ENCODE measurements at places on chromosomes 4 and X.

- no peak for DNase-seq
Measured at GRCh38 chr4:169665046-169665737, 44.8 kb downstream of the CLCN3 start.

GRCh38 chrX:150212672-150213480, 150.2 kb upstream of the MAMLD1 start:
- no peak for DNase-seq

DNA sequence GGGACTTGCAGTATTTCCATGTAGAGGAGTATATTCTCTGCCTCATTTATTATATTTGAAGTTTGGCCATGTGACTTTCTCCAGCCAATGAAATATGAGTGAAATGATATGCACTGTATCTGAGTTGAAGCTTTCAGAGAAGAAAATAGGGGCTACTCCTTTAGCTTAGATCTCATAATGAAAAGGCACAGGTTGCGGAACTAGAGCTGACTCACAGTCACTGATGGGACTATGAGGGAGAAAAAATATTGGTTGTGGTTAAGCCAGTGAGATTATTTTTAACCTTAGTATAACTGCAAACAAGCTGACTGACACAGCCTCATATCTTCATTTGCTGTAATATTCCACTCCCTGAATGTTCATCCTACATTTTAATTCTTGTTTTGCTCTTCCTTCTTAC, 1104.3 kb downstream of the RPA4 start:
- DNase-seq, result no peak

GRCh38 chr4:7185487-7186030, 6.8 kb upstream of the SORCS2 start:
- DNase-seq, result peak; percentile 50

DNA sequence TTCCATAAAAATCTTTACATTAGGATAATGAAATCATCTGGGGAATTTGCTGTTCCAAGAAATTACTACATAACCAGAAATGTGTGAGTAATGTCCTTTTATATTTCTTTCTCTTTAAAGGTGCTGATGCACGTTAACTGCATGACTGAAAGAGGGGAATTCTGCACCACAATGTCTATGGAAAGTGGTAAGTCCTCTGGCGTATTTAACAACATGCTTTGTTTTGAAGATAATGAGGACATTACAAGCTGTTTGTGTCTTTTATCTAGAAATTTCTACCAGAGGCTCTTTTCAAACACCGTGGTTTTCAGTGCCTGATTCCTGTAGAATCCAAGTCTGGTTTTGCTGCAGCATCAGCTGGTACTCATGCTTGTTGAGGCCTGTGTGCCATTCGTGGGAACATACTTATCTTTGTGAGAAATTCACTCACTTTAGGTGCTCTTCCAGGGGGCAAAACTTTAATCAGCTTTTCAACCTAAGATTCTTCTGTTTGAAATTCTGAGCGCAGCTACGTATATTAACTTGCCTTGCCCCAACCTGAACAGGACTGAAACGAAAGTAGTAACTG, 257.2 kb downstream of the PDHA2 start:
- no peak for DNase-seq

GRCh38 chr4:170651786-170652185, 562.0 kb upstream of the AADAT start:
- DNase-seq, result no peak

DNA sequence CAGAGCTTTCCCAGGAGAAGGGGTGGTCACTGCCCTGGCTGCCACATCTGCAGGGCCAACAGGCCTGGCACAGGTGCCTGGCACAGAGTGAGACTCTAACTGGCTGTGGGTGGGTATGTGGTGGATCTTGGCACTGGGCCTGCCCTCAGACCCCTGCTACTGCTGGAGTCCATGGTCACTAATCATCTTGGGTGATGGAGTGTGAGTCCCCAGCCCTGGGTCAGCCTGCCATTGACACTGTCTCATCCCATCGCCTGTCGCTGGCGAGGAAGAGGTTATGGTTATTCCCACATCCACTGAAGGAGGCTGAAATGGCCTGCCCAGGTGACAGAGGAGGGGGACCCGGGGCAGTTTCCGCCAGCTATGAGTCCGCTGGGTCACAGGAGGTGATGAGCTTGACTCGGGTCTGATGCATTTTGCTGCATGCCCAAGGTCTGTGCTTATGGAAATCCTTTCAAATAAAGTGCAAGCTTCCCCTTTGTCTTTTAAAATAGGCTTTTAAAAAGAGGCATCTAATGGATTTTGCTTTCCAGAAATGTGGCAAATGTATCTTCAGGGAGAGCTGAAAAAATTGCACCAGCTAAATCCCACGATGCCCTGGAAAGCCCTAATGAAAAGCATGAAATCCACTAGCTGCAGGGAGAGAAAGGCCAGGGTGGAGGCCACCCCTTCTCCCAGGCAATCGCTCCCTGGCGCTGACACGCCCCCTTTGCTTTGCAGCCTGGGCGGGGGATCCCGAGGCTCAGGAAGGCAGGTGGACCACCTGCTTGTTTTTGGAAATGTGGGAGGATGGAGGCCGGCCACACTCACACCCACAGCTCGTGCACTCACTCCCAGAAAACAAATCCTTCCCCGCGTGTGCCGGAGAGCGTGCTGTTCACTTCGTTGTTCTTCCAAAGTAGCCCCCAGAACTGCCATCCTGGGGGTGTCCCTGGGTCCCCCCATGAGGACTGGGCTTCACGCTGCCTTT, 54.9 kb downstream of the ABLIM2 start:
- no peak for DNase-seq

- no peak for DNase-seq
Measured at GRCh38 chrX:6262959-6263358, 34.3 kb upstream of the NLGN4X start.

GRCh38 chr4:27638163-27638915, 777.7 kb downstream of the STIM2 start:
- DNase-seq, result no peak

GRCh38 chr4:127741247-127741646, 11.0 kb downstream of the SLC25A31 start:
- no peak for DNase-seq

- no peak for DNase-seq
Measured at GRCh38 chr4:142416711-142417275, 429.3 kb downstream of the INPP4B start.

DNA sequence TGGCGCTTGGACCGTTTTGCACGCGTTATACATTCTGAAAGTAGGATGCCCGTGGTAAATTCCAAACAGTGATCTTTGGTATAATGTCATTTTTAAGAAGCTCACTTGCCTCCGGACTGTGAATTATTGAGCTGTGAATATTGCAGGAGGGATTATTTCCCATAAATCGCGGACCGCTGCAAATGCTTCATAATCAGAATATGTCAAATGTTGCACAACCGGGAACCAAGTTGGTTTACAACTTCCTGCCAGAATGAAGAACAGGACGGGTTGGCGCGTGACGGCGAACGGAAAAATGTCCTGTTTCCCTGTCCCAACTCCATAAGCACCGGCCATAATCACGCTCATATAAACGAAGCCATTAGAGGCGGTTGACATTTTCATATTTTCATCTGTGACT, 67.6 kb downstream of the SHOX start:
- no peak for DNase-seq

DNA sequence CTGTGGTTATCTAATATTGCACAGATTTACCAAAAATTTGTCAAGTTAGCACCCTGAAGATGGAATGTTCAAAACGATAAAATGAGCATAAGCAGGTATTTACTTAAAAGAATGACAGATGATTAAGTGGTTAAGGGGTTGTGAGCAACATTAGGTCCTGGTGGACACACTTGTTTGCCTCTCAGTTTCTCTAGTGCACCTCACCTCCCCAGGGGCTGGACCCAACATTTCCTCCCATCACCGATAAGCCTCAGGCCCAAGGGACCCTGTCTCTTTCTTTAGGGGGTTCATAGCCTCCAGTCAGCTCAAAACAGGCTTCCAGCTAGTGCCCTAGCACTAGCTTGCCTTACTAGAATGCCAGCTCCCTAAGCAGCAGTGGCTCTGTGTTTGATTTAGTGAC, 88.0 kb downstream of the ATP11C start:
- DNase-seq, result no peak

- no peak for DNase-seq
Measured at GRCh38 chr4:111813555-111814140, 331.6 kb upstream of the FAM241A start.

DNA sequence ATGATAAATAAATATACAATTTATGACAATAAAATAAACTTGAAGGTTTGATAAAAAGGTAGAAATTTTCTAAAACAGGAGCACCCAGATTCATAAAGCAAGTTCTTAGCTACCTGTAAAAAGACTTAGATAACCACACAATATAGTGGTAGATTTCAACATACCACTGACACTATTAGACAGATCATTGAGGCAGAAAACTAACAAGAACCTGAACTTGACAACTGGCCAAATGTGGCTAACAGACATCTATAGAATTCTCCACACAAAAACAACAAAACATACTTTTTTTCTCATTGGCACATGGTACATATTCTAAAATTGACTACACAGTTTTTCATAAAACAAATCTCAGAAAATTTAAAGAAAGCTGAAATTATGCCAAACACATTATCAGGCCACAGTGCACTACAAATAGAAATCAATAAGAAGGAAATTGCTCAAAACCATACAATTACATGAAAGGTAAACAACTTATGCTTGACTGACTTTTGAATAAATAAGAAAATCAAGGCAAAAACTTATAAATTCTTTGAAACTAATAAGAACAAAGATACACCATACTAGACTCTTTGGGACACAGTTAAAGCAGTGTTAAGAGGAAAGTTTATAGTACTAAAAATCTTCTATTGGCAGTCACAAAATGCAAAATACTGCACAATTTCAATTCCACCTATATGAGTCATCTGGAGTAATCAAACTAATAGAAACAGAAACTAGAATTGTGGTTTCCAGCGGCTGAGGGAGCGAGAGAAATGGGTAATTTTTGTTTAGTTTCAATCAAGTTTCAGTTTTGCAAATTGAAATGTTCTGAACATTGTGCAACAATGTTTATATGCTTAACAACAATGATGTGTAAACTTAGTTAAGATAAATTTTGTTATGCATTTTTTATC, 925.6 kb downstream of the SH3BGRL start:
- no peak for DNase-seq

GRCh38 chr4:81030981-81031791, 678 bp downstream of the BMP3 start:
- no peak for DNase-seq

- no peak for DNase-seq
Measured at GRCh38 chrX:14675500-14675899, 146.2 kb downstream of the GLRA2 start.

DNA sequence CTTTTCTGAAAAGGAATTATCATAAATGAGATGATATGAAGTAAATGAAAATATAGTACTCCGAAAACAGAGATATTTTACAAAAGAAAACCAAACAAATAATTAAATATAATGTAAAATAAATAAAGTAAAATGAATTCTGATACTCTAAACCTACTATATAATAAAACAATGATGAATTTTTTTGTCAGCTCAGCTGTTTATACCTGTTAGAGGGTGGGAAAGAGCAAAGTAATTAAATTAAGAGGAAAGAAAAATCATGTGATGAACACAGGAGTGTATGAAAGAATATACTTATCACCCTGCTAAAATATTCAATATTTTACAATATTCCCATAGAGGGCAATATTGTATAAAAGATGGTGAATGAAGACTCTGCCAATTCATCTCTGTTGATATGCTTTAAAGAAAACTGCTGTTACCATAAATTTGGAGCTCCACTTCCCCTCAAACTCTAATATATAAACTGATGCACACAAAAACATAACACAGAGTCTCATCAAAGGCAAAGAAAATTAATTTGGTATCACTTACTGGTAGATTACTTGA, 6.5 kb upstream of the NDST4 start:
- DNase-seq, result no peak

DNA sequence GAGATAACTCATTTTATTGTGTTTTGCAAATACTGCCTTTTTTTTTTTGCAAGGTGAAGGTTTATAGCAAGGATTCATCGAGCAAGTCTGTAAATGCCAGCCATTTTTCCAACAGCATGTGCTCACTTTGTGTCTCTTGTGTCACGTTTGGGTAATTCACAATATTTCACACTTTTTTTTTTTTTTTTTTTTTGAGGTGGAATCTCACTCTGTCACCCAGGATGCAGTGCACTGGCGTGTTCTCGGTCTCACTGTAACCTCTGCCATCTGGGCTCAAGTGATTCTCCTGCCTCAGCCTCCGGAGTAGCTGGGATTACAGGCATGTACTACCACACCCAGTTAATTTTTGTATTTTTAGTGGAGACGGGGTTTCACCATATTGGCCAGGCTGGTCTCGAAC, 1.9 kb downstream of the RNF4 start:
- DNase-seq, result no peak

DNA sequence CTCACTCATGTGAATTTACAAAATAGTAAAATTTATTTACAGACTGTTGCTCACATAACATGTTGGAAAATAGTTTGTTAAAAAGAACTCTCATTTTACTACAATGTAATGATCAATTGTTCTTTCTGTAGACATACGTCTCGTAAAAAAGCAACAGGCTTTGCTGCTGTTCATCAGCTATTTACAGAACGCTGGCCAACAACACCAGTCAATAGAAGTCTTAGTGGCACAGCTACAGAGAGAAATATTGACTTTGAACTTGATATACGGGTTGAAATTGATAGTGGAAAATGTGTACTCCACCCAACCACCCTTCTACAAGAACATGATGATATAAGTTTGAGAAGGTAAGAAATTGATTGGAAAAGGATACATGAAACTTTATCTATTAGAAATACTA, 47.6 kb upstream of the ADAD1 start:
- no peak for DNase-seq

GRCh38 chr4:6939761-6940743, 30.4 kb downstream of the TBC1D14 start:
- no peak for DNase-seq

- no peak for DNase-seq
Measured at GRCh38 chr4:40916880-40917279, 167.1 kb downstream of the NSUN7 start.

DNA sequence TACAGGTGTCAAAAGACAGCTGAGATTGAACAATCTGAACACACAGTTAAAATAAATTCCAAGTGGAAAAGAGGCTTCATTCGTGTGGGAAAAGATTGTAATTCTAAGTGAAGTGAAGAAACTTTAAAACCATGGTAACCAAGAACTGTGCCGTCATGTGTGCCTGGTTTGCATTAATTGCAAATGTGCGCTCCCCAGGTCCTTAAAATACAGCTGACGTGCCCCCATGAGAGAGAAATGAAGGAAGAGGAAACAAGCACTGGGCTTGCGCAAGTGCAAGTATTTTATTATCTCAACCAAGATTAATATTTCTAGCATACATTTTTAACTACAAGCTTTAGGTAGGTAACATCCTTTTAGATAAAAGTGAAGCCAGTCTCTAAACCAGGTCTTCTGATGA, 92.5 kb downstream of the PARM1 start:
- no peak for DNase-seq

- no peak for DNase-seq
Measured at GRCh38 chrX:149841929-149842328, 39.1 kb upstream of the MAGEA8 start.

All from lower leg skin (tissue), 4 donors.